HT1080 (cell line): ENCODE measurements at places on chromosomes 13 and 19.
A peak's percentile ranks its signal among the peaks of the same experiment; 100 is the strongest.

DNA sequence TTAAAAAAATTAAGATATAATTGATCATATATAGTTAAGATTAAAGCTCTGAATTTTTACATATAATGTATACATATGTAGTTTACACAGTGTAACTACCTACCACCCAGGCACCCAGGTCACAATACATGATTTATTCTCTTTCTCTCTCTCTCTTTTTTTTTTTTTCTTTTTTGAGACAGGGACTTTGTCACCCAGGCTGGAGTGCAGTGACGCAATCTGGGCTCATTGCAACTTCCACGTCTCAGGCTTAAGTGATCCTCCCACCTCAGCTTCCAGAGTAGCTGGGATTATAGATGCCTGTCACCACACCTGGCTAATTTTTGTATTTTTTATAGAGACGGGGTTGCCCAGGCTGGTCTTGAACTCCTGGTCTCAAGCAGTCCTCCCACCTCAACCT, 18.8 kb upstream of the CLASRP start:
- no peak for DNase-seq

- DNase-seq, result peak; percentile 71
Measured at GRCh38 chr13:97648171-97648880, 214.4 kb downstream of the RAP2A start.

DNA sequence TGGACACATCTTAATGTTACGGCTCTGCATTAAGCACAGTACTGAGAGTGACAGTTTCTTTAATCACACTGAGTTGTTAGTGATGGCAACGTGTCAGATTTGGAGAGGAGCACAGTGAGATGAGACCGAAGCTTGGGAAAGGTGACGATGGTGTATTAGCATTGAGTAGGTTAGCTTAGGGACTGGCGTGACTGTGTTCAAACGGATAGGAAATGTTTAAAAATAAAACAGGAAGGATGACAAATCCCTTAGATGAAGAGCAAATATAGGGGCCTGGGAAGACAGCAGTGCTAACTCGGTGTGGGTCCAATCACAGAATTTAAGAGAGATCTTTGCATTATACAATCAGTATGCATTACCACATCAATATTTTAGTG, 384.3 kb downstream of the HS6ST3 start:
- peak; percentile 54 for DNase-seq

- no peak for DNase-seq
Measured at GRCh38 chr13:37956536-37956935, 87.0 kb upstream of the TRPC4 start.

- DNase-seq, result no peak
Measured at GRCh38 chr13:36086117-36086516, 45.1 kb downstream of the DCLK1 start.
